ENCODE measurements at places on chromosomes 4 and X.

DNA sequence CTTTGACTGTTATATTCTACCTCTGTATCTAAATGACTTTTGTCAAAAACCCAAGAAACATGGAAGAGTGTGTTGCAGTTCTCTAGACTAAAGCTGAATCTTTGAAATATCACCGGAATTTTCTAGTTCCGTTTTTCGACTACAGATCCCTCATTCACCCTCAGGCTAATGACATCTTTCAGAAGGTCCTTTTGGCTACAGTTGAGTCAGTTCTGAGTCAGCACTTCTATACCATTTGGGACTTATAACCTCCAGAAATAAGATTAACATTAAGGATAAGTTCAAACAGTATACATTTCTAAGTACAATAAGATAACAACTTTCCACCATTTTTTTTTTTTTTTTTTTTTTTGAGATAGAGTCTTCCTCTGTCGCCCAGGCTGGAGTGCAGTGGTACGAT is 331.0 kb upstream of the CPXCR1 start:
- DNase-seq, result no peak

DNA sequence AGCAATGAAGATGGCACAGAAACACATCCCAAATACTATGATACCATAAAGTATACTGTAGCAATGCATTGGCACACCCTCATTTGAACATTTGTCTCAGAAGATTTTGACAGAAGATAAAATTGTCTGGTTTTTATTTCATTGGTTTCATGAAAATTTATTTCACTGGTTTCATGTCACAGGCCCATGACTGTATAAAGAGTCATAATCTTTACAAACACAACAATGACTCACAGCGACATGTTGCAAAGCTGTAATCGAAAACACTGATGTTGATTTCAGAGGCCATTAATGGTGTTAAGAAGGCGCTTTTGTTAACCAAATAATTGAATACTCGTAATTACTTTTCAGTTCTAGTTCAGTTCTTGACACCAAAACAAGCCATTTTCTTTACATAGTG is 8.1 kb upstream of the DTHD1 start:
- DNase-seq, result no peak

DNA sequence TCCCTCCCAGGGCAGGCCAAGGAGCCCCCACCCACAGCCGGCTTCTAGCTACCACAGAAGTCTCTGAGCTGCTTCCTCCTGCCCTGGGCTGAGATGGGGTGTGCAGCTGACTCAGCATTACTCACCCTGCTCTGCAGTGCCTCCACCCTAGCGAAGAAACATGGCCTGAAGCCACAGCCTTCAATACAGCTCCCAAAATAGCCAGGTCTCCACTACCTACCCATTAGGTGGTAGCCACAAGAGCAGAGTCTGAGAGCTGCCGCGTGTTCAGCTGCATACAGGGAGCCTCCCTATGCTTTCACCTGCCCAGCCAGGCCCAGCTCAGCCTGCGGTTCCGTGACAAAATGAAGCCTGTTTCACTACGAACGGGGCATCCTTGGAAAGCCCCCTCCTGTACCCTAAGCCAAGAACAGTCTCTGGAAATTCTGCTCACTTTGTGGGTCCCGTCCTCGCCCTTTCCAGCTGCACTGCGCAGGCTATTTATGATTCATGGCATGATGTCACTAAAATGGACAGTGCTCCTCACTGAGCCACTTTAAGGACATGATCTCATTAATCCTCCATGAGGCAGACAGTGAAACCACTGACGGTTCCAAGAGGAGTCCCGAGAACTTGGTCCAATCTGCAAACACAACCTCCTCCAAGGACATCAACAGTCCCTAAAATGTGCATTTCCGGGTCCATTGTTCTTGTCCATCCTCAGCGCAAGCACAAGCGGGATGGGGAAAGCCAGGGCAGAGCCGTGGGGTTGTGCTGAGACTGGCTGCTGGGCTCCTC is 20.2 kb downstream of the WDR1 start:
- DNase-seq, result no peak

DNA sequence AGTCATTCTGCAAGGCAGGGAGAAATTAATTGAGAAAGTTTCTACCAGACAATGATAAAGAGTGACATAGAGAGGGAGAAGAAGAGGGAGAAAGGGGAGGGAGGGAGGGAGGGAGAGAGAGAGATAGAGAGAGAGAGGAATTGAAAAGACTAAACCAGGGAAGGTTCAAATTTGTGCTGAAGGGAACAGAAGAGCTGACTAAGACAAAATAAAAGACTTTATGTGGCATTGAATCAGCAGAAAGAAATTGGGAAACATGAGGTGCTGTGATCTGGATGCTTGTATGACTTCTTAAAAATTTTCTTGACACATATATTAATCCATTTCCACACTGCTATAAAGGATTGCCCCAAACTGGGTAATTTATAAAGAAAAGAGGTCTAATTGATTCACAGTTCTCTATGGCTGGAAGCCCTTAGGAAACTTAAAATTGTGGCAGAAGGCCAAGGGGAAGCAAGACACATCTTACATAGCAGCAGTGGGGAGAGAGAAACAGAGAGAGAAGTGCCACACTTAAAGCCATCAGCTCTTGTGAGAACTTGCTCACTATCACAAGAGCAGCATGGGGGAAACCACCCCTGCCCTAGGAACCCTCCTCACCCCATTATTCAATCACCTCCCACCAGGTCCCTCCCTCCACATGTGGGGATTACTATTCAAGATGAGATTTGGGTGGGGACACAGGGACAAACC is 13.5 kb upstream of the CXCL6 start:
- no peak for DNase-seq

DNA sequence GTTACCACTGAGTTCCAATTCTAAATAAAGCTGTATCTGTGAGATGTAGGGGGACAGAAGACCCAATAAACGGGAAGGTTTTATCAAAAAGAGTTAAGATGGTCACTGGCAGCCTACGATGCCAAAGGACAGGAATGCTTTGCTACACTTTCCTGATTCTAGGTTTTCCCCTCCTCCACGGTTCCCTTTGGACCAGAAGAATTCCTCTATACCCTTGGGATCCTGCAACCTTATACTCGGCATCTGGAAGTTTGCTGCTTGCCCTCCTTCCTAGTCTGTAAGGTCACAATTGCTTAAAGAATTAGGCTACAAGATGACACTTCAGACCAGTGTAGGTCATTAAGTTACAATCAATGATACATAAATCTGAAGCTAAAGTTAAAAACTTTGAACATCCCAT is 64.3 kb downstream of the SCML2 start:
- peak; percentile 15 for DNase-seq

DNA sequence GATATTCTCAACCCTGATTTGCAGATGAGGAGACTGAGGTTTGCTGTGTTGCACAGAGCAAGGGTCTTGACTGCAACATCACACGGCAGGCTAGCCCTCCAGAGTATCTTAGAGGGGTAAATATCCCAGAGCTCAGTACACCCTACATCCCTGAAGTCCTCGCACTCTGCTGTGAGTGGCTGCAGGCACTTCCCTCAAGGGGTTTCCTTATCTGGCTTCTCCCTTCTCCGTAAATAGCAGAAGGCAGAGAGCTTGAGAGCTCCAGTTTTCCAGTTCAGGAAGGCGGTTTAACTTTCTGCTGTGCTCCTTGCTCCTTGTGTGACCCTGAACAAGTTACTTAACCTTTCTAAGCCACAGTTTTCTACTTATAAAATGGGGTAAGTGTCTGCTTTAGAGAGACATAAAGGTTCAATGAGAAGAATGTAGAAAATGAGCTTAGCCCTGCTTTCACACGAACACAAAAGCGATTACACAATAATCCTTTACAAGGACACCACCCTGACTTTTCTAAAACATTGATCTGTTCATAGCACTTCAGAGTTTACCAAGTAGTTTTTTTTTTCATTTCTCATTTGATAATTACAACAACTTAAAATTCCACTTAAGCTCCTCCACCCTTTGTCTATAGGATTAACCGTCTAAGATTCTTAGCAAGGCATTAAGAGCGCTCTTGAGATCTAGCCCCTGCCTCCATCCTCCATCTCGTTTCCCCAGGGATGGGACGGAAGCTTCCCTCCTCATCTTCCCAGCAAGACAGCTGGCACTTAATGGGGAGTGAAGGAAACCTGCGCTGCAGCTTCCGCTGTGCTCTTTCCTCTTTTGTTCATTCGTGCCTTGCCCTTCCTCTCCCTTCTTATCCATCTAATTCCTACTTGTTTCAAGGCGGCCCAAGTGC is 68.4 kb downstream of the TAPT1 start:
- DNase-seq, result peak; percentile 91
